A549 (cell line): ENCODE measurements at places on chromosomes 3 and 15.
A peak's percentile ranks its signal among the peaks of the same experiment; 100 is the strongest.

DNA sequence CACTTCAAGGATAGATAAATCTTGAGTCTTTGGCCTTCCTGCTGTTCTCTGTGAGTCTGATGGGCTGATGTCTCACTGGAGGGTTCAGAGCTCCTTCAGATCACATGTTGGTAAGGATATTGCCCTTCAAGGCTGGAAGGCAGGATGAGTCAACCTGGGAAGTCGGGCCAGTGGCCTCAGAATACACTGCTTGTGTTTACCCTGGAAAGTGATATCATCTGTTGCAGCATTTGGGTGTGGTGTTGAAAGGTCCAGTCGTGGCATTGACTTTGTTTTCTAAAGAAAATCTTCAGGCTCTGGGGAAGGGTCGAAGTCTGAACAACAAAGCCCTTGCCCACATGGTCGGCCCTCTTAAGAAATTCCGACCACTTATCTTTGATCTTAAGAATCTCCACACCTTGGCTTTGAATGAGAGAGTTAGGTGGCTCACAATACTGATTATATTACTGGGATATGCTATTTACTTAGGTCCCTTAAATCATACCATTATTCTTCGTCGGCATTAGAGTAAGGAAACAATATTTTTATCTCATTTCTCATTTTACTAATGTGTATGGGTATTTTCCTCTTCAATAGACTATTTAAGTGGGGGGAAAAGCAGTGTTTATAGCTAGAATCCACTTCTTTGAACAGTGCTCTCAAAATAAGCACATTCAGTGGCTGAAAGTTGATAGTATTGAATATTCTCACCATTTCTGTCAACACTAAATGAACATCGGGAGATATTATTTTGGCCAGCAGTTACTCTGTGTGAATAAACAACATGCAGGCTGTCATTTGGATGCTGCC, 303.9 kb upstream of the RASGRP1 start:
- DNase-seq: peak; percentile 88

DNA sequence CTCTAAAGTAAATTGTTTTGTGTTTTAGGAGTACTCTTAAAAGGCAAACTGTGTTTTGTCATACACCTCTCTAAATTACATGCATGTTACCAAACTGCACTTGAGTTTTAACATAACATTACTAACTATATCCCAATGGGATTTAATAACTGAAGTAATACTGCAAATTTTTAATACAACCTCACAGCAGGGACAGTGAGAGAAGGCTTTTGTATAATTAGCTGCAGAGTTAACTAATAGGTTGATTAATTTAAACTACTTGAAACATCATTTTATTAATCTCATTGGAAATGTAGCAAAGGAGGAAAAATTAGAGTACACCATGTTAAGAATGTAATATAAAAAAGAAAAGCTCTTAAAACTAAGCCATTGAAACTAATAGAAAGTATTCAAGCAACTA, 417.3 kb downstream of the CADM2 start:
- DNase-seq: no peak

DNA sequence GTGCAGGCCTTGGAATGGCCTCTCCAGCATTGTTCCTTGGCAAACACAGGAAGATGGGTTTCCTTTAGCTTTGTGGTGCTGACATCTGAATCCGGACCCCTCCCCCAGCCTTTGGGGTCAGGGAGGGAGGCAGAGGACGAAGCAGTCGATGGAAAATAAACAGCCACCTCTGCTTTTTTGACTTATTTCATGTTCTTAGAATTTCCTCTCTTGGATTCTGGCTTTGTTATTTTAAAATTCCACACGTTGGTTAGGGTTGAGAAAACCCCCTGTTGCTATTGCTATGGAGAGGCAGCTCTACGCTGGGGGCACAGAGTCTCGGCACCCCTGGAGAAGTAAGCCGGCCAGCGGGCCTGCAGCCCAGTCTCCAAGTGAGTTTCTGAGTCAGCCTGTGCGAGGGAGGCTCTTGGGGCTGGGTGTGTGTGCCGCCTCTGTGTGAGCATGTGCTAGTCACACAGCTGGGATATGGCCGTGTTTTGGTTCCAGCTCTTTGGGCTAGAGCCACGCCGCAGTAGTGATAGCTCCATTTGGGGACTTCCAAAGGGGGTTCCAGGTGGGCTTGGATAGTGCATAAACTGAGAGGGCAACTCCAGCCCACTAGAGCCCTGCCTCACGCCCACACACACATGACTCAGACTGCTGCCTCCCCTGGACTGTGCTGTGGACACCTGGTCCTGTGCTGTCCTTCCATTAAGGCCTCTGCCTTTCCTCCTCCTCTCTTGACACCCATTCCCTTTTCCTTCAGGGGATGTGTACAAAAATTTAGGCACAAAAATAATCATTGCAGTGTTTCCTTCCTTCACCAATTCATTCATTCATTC, 58.8 kb downstream of the AMOTL2 start:
- no peak for DNase-seq

GRCh38 chr3:181948286-181948685, 236.6 kb downstream of the SOX2 start:
- DNase-seq: no peak

DNA sequence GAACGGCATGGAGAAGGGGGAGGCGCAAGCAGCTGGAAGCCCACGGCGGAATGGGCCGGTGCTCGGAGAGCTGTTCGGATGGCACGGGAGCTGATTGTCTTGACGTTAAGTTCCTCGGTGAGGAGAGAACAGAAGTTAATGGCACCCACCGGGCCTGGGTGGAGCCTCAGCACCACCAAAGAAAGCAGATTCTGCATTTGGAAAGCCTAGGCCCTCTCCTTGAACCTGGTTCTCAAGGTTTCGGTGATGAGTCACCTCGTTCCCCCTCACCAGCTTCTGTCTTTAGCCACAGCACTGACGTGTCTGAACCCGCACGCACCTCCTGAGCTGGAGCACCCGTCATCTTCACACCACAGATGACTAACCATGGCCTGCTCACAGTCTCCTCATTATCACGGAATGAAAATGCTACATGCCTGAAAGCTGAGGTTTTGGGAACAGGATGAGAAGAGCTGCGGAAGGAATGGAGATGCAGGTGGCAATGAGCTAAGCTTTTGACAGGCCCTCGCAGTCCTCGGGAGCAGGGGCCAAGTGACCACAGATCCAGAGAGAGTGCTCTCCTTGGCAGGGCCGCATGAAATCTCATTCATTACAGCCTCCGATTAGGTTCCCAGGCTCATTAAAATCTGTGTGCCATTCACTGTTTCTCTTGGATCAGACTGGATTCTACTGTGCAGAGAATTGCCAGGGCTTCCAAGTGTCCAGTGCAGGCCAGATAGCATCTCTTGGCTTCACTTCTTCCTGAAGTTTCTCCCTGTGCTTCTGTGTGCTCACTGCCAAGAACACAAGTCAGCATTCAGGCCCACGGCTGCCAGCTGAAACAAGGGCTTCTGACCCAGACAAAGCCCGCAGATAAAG, 96.3 kb upstream of the DLG1 start:
- no peak for DNase-seq

GRCh38 chr15:69624155-69624520, 171.5 kb downstream of the RPLP1 start:
- no peak for DNase-seq

- no peak for DNase-seq
Observed at GRCh38 chr3:162142511-162142910, 645.9 kb downstream of the OTOL1 start.

- DNase-seq: no peak
Observed at GRCh38 chr15:69921626-69922619, 175.8 kb downstream of the TLE3 start.

DNA sequence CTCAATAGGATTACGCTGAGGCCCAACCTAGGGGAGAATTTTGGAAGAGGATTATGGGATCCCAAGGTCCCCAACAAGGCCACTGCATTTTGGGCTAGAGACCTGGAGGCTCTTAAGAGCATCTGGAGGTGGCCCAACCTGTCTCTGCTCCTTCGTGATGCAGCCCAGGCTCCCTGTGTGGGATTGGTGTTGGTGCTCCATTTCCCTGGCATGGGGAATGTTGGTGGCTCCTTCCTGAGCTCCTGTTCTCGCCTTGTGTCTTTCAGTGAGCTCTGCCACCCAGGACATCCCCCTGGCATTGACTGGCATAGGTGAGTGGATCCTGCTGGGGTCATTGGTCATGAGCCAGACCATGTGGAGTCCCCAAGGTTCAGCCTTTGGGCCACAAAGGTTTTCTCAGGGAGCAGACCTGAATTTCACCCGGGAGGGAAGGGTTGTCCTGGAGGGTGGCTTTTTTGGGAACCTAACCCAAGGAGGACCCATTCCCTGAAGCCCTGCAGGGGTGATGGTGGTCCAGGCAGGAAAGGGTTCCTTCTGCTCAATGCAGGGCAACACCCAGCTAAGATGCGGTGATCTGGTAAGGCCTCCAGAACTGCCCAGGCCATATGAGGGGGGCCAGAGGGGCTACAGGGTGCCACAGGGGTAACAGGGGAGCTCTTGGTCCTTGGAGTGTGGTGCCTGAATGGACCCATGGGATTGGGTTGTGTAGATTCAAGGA, 202.5 kb downstream of the UBE3A start:
- DNase-seq: no peak

DNA sequence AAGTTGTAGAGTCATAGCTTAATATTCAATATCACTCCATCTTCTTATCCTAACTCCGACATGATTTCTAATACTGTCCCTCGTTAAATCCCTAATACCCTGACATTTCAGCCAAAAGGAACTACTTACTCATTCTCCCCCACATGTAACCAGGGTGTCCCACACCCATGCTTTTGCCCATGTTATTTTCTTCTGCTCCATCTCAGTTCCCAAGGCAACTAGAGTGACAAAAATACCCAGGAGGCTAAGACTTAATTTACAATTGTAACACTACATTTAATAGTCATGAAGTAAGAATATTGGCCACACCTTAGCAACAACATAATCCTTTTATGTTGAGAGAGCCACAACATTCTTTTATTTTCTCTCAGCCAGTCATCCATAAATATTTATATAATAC, 248.5 kb upstream of the TGFBR2 start:
- DNase-seq: peak; percentile 74
